Effector memory CD8-positive, alpha-beta T cell (primary cell): ENCODE measurements at places on chromosomes 1 and 21.

- DNase-seq, result no peak
These were observed 15.3 kb downstream of the AGPAT3 start for GRCh38 chr21:43880111-43880985.

DNA sequence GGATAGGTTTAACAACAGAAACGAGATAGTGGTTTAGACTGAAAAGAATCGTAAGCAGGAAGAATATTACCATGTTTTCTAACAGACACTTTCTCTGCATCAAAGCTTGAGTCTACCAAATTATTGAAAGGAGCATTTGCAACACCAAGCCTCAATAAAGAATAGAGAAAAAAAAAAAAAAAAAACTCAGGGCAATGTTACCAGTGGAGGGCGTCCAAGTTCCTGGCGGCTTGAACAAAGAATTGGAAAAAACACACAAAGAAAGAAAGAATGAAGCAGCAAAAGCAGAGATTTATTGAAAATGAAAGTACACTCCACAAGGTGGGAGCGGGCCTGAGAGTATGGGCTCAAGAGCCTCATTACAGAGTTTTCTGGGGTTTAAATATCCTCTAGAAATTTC lies 686.5 kb upstream of the ADGRL2 start:
- no peak for DNase-seq

DNA sequence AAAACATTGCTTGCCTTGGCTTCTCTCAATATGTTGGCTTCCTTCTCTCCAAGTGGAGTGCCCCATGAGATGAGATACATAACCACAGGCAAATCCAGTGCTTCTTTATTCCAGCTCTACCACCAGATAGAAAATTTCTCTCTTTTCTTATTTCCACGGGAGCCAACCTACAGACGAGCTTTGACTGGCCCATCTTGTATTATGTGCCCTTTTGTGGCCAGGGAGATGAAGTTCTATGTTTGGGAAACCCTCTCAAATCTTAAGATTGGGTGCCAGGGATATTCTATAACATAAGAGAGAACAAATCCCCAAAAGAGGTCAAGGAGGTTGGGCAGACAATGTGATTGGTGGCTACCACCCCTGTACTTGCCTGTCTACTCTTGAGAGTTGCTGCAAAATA lies 351.8 kb downstream of the ZNF326 start:
- no peak for DNase-seq

- no peak for DNase-seq
These were observed 610 bp downstream of the COL6A2 start for GRCh38 chr21:46098303-46099141.

- no peak for DNase-seq
These were observed 9.0 kb downstream of the CERS2 start for GRCh38 chr1:150965605-150966004.

- DNase-seq, result no peak
These were observed 11.6 kb upstream of the OLFML2B start for GRCh38 chr1:162035241-162035640.

DNA sequence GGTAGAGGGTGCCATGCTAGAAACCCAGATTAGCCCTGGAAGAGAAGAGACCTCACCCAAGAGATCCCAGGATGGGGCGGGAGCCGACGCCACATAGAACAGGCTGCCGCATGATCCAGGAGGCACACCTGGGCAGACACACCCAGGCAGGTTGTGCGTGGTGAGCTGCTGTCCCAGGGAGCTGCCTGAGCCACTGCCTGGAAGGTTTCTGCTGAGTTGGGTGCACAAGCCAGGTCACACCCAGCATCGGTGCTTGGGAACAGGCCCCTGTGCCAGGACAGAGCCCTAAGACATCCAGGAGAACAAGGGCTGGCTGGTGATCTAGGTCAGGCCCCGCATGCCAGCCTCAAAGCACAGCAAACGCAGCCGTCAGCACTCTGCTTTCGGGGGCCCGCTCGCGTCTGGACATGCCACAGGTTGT lies 40.2 kb downstream of the CTNNBIP1 start:
- DNase-seq, result no peak

- DNase-seq, result no peak
These were observed 49.0 kb upstream of the TSPAN2 start for GRCh38 chr1:115138271-115138670.

- no peak for DNase-seq
These were observed 149.6 kb downstream of the CYYR1 start for GRCh38 chr21:26423511-26423910.

DNA sequence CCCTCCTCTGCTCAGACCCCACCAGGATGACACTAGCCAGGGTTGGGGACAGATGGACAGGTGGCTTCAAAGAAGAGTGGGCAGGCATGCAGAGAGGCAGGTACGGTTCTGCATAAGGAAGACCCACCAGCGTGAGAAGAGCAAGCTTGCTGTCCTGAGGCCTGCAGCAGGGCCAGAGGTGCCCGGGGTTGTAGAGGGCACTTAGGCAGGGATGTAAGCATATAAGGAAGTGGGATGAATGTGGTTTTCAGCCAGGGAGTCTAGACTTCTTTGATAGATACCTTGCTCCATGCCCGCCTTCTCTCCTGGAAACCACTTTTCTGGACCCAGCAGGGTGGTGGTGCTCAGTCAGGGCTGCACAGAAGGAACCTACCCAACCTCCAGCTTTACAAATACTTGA lies 1.4 kb downstream of the TTC39A start:
- DNase-seq, result no peak

DNA sequence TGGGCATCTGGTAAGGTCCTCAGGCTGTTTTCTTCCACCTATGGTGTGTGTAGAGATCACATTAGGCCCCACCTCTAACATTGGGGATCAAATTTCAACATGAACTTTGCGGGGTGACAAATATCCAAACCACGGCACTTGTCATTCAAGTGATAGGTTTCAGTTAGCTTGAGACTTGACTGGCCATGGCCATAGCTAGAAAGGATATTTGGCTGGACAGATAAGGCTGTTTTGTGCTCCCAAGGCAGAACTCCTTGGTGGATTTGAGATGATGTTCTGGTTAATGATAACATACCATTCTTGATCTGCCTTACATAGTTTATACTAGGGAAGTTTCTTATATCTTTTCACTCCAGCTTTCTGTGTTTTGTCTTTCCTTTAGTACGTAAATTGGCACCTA lies 48.5 kb downstream of the CELF3 start:
- DNase-seq, result no peak

DNA sequence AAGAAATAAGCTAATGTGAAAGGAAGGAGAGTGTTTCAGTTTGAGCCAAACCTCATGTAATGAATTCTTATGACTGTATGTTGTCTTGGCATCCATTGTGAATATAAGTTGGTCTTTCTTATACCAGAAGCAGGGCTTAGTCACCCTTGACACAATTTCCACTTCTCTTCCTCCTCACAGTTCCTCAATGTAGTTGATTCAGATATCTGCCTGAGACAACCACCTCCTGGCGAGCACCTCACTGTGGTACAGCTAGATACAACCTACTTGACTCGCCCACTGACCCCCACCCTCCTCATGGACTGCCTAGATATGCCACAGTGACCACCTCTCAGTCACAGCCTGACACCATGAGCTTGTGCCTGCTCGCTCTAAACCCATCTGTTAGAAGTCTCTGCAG lies 45.6 kb downstream of the KYAT3 start:
- no peak for DNase-seq

- no peak for DNase-seq
These were observed 256.0 kb upstream of the LYPLAL1 start for GRCh38 chr1:218917656-218918055.

GRCh38 chr1:150162862-150163706 lies 13.4 kb downstream of the PLEKHO1 start:
- DNase-seq, result no peak

DNA sequence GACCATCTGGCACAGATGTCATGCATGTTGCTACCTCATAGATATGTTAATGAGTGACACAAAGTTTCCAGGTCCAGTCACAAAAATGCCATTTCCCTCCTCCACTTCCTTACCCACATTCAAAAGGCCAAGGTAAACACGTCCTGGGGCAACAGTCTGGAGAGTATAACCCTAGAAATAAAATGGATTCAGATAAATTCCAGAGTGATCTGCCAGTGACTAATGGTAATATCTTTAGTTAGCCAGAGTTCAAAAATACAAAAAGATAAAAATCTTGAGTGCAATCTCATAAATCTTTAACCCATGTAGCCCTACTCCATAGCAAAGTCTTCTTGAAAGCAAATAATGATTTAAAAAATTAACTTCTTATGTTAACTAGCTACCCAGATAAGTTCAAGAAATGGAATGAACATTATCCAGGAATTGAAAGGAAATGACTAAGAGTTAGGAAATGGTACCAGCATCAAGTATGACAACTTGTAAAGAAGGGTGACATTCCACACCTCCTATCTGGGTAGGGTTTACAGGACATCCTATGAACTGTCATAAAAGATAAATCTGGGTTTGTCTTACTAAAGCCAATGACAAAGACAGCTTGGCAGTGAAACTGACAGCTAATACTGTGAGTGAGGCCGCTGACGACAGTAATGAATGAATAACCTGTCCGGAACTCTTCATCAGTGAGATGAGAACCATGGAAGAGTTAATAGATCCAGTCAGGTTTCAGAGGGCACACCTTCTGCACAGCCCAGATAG lies 18.1 kb downstream of the RGS2 start:
- DNase-seq, result no peak
